ENCODE measurements at places on chromosomes 13 and 19.

GRCh38 chr19:1839658-1840540 lies 8.4 kb downstream of the REXO1 start:
- no peak for DNase-seq

DNA sequence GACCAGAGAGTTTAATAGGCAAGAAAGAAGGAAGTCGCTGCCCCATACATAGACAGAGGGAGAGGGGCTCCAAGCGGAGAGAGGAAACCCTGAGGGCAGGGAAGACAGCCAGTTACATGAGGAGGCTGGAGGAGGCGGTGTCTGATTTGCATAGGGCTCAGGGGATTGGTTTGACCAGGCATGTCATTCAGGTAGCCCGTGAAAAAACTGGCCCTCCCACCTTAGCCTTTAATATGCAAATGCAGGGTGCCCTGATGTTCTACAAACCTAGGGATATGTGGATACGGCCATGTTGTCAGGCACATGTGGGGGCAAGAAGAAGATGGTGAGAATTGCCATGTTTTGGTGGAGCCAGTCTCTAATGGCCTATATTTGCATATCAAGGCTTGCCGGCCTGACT lies 1461.6 kb downstream of the PCDH9 start:
- no peak for DNase-seq

DNA sequence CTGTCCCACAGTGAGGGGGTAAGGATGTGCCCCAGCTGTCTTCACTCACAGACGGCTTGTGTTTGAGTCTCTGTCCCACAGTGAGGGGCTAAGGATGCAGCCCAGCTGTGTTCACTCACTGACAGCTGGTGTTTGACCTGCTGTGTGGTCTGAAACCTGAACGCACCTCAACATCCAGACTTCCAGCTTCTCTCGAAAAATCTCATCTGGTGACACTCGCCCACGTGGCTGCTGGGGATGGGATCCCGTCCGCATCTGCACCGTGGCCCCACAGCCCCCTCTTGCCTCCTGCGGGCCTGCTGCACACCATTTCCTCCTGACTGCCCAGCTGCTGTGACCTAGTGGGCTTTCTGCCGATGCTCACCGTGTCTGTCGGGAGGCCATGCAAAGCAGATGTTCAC lies 27.3 kb downstream of the CHAF1A start:
- DNase-seq = no peak

DNA sequence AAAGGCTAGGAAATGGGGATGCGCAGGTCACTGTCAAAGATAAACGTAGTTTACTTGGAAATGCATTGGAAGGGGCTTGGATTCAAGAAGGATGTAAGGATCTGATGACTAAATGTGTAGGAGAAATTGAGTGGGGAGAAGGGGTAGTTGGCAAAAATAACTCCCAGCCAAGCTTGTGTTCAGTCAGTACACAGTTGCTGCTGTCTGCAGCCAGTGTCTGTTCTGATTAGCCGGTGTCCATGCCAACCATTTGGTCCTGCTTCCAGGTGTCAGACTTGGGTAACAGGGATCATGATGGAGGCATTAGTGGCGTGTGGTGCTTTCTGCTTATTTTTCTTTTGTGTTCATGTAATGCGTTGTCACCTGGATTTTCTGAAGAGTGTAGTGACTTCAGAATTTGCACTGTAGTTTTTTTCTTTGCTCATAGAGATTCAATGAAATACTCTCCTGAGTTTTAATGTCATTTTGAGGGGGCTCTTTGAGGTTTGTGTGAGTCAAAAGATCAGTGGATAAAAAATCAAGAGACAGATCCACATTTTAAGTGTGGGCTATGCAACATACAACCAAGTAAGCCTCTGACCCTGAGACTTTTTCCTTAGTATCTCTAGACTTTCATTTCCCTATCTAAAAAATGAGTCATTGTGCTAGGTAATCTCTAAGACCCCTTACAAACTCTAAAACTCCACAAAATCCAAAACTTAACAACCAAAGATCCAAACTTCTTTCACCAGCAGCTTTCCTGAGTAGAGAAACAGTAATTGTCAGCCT lies 103.9 kb downstream of the WDFY2 start:
- no peak for DNase-seq

GRCh38 chr19:39929750-39930149 lies 4.7 kb downstream of the FCGBP start:
- no peak for DNase-seq

- no peak for DNase-seq
These were observed 44.4 kb upstream of the ITM2B start for GRCh38 chr13:48188601-48189000.

DNA sequence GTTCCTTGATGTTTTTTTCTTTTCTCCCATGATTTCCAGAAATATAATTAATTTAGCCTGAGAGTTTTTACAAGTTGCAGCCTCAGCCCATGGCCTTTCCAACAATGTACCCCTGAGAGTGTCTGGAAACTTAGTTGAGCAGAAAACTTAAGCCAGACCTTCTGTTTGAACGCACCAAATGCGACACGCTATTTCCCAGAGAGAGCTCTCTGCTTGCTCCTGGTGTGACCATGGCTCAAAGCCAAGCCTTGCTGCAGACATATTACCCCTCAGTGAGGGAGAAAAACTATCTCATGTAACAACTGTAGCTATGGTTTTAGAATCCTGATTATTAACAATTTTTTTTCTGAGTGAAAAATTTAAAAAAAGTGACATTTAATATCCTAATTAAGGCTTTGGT lies 1204.5 kb upstream of the SLC10A2 start:
- DNase-seq = no peak

- DNase-seq = no peak
These were observed at the start of gene CCNA1 for GRCh38 chr13:36432106-36432544. Gene CCNA1, plus strand, starts transcription at chr13:36432495. Its CDS starts 562 bp downstream, at chr13:36433057.

GRCh38 chr19:39705578-39706188 lies 1.4 kb downstream of the LGALS14 start:
- DNase-seq = no peak

DNA sequence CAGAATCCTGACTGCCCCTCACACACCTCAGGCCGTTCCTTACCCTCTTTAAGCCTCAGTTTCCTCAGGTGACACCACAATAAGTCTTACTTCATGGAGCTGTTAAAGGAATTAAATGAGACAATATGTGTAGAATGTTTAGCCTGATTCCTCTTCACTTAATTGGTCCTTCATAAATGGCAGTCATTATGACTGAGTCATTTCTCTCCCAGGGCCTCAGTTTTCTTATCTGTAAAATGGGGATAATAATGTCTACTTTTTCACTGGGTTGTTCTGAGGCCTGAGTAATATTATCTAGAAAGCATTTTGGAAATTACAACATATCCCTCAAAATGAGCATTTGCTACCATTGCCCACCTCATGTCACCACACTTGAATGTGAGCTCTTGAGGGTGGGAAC lies 21.6 kb downstream of the POU2F2 start:
- DNase-seq = no peak
